ENCODE measurements at places on chromosomes 1 and 21.

DNA sequence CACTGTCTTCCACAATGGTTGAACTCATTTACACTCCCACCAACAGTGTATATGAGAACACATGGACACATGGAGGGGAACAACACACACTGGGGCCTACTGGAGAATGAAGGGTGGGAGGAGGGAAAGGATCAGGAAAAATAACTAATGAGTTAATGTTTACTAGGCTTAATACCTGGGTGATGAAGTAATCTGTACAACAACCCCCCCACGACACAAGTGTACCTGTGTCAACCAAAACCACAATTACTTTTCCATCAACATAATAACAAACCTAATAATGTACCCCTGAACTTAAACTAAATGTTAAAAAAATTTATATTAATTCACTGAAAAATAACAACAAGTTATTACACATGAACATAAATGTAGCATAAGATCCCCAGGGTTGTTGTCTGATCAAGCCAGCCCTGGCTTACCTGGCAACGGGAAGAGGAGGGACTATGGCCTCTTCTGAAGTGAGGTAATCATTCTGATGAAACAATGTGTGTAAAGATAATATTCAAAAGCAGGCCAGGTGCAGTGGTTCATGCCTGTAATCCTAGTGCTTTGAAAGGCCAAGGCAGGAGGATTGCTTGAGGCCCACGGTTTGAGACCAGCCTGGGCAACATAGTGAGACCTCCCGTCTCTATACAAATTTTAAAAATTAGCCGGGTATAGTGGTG lies 40.8 kb upstream of the HEATR1 start:
- no peak for DNase-seq

DNA sequence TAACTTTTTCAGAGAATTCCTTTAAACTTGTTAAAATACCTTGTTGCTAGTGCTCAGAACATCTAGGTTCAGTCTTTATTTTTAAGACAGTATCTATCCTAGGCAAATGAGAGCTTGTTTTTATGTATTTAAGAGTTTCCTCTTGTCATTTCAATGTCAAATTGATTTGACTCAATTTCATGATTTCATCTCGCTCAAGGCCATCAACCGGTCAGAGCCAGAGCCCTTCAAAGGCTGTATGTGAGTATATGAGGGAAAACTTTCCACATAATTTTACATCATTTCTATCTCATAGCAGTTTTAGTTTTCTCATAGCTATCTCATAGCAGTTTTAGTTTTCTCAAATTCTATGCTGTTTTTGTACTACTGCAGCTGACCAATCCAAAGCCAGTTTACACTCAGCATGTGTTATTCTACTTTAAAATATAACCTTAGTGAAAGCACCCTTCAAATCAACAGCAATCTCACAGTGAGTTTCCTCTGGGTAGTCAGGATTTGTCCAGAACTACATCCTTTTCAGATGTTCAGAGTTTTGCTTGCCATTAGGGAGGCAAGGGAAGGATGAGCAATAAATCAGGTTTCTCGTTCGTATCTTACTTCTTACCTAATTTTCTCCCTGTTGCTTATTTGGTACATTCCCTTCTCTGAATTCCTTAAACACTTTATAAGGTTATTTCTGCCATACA lies 12.7 kb downstream of the HNRNPU start:
- DNase-seq = no peak

GRCh38 chr1:226659641-226660040 lies 79.4 kb downstream of the ITPKB start:
- DNase-seq = no peak

GRCh38 chr1:11925938-11926292 lies 312 bp downstream of the KIAA2013 start:
- DNase-seq = no peak

DNA sequence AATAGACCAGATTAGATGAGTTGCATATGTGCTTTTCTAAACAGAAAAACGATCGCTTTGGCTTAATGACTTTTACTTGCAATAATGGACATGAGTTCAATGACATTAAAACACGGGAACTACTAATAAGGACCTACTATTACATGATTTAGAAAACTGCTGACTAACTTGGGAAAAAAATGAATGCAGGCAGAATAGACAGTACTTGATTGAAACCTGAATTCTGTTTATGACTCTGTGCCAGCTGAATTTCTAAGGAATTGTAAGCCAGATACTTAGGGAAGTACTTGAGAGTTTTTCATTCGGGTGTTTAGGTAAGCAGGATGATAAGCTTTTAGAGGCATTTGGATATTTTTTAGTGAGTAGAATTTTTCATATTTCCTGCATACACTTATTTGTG lies 12.0 kb downstream of the ADGRL2 start:
- DNase-seq = no peak

DNA sequence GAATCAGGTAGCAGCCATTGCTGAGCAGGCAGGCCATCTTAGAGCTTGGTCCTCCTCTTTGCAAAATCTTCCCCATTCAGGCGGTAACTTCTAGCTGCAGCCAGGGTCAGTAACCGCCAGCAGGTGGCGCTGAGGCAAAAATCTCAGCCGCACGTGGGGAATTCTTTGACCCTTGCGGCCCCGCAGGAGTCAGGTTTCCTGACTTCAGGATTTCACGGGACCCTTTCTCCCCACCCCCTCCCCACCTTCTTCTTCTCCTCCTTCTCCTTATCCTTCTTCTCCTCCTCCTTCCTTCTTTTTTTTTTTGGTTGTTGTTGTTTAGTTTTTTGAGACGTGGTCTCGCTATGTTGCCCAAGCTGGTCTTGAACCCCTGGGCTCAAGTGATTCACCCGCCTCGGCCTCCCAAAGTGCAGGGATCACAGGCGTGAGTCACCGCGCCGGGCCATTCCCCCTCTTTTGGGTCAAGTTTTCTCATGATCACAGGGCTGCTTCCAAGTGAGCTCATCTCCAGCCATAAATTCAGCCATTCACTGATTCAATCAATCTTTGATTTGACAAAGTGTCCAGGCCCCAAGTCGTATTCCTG lies 33.4 kb upstream of the TENT5B start:
- peak; percentile 66 for DNase-seq

- DNase-seq = no peak
Measured at GRCh38 chr1:42966688-42967612, 8.3 kb upstream of the SLC2A1 start.

GRCh38 chr1:20974951-20975350 lies 187.8 kb upstream of the HP1BP3 start:
- no peak for DNase-seq

DNA sequence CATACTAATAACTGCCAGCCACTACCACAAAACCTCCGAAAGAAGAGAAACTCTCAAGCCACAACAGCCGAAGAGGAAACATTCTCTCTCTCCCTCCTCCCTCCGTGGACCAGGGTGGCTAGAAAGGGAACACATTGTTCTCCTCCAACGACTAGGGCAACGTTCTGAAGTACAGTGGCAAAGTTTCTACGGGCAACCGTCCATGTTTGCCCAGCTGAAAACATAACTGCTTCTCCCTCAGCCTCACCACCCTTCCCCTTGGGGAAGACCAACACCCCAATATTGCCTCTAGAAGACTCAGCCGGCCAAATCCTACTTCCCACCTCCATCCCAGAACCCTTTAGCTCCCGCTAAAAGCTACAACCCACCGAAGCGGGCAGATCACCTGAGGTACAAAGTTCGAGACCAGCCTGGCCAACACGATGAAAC lies 2.0 kb downstream of the GLUL start:
- DNase-seq = no peak

GRCh38 chr1:56573311-56573710 lies 6.1 kb downstream of the PLPP3 start:
- DNase-seq = no peak

DNA sequence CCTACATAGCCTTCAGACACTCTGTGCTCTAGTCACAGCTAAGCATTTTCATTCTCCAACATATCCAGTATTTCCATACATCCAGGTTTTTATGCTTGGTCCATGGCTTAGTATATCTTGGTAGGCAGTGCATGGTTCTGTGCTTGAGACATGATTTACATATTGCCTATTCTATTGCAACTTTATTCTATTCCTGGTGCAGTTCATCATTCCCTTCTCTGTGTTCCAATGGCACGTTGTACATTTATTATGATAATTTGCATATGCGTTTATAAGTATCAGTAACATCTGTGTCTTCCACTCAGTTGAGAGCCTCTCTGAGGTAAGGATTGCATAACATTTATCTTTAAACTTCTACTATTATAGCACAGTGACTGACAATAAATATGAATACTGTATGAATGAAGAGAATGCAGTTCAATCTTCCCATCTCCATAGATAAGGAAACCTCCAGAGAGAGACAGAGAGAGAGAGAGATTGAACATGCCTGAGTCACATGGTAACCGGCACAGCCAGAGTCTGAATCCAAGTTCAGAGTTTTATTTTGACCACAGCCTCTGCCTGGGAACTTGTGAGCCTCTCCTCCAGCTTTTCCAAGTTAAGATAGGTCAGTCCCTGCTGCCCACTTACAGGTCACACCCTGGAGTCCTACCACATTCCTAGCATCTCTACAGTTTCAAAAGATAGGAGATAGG lies 41.5 kb downstream of the PLPPR5 start:
- no peak for DNase-seq

GRCh38 chr1:33351281-33351660 lies 30.4 kb upstream of the A3GALT2 start:
- DNase-seq = no peak

DNA sequence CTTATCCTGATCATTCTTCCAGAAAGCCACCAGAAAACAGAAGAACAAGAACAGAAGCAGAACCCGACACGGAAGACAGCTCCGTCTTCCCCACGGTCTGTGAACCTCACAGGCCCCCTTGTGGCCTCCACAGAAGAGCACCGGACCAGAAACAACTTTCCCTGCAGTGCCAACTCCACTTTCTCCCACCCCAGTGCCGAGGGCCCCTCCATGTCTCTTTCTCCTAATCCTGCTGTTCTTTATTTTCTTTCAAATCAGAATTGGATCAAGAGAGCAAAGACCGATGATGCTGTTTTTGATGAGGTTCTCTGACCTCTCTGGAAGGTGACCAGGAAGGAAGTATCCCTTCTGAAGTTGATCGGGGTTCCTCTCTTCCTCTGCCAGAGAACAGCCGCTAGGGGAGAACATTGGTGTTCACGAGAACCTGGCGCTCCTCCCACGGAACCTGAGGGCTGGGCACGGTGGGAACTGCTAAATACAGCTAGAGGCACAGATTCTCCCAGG lies 58.9 kb upstream of the CTTNBP2NL start:
- peak; percentile 2 for DNase-seq

GRCh38 chr1:32364836-32365235 lies 2.5 kb downstream of the TSSK3 start:
- DNase-seq = no peak

DNA sequence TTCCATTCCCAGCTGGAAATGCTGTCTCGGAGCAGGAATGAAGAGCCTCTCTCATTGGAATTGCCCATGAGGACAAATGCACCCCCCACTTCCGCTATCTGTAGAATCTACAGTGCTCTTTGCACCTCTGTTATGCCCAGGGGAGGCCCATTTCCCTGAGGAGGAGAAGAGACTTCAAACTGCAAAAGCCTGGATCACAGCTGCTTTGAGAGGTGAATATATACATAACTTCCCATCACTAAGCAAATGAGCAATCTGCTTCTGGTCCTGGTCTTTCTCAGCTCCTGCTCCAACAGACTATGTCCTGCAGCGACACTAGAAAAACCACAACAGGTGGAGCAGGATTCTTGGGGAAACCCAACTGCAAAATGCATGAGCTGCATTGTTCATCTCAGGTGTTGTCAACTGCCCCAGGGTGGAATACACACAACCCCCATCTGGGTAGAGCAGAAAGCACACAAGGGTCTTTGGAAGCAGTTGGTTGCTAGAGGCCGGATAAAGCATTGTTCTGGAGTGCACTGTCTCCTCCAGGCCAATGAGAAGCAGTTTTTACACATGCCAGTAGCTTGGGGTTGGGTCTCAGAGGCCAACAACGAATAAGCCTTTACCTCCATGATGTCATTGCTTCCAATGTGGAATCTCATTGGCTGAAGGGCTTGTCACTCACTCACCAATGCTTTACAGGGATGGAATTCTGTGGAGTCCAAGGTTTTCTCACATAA lies 67.7 kb upstream of the RAB4A start:
- DNase-seq = no peak

- DNase-seq = no peak
Measured at GRCh38 chr1:20597650-20598049, 8.8 kb downstream of the CDA start.

DNA sequence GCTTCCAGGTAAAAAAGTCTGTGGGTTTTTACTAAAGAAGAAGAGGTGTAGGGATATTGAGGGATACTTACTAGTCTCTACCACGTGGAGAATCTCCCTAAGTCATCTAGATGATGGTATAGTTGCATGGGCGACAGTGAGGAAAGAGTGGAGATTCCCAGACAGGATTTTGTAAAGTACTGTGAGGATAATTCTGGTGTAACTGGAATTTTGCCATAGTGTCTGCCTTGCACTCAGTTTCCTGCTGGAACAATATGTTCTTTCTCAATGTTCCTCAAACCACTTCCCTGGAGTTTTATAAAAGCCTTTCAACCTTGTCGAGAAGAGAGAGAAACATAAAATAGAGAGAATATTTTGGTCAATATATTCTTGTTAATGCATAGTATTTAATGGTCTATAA lies 95.1 kb upstream of the WLS start:
- no peak for DNase-seq

DNA sequence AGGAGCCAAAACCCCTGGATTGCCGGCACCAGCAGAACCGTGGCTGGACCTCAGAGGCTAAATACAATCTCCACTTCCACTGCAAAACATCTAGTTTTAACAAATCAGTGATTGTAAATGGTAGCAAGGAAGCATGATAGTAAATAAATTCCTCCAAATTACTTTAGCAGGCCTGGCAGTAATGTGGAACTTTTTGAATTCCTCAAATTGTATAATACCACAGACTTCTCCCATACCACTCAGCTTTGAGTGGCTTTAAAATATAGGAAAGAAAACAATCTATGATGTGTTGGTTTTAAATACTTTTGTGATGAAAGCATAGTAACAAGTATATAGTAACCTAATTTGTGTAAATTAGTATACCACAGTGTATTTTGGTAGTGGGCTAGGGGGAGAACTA lies 34.1 kb downstream of the NIBAN1 start:
- DNase-seq = no peak

GRCh38 chr1:45146833-45147232 lies 59.6 kb downstream of the ZSWIM5 start:
- no peak for DNase-seq

DNA sequence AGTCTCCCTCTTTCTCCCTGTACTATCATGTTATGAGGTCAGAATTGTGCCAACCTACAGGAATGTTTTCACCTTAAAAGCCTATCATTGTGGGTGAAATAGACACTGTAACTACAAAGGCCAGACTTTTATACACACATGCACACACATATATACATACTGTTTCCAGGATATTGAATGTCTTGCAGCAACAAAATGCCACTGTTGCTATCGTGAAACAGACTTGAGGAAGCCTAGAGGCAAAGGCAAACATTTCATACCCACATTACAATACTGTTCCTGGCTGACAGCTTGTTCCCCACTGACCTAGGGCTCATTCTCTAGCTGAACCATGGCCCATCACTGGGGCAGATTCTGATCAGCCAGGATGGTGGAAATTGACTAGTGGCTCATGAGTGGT lies 125.1 kb upstream of the DUSP10 start:
- no peak for DNase-seq

- peak; percentile 41 for DNase-seq
Measured at GRCh38 chr1:180415985-180416633, 86.3 kb downstream of the ACBD6 start.

All from kidney capillary endothelial cell (primary cell).